ENCODE measurements at places on chromosomes 16 and 17. TPM values are rescaled to one million over a fixed set of nuclear protein-coding genes. Genes with fewer than 3 reads are reported as not detected.

TNFRSF13B gene
- total RNA-seq: 0.17 TPM

OMG gene
- total RNA-seq: 0.05 TPM

KRT36 gene
- total RNA-seq: 0.05 TPM

GP2 gene
- total RNA-seq: 0.25 TPM

DNA sequence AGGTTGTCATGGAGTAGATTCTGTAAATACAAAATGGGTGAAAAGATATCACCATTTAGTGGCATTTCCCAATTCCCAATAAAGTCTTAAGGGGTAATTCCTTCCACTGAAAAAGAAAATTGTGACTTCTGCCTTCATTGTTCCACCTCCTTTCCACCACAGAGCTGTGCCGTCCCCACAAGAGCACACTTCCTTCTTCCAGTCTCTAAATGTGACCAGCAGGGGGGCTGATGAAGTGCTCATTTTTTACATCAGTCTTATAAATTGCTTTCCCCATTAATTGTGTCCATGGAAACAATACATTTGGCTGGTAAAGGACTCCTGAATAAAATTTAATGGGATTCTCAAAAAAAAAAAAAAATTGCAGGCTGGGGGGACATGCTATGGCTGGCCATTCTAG lies 260.8 kb upstream of the PSMD7 start:
- H3K4me1 ChIP-seq: no peaks in the 10 kb centered on the region
- no peak overlapping the region for H3K4me3 ChIP-seq
- no peak overlapping the region for H3K27ac ChIP-seq
- H3K27me3 ChIP-seq: peaks cover 2% of the 10 kb centered on the region

Data from liver (tissue), 10 donors.